ENCODE measurements at places on chromosomes 11 and 22.

DNA sequence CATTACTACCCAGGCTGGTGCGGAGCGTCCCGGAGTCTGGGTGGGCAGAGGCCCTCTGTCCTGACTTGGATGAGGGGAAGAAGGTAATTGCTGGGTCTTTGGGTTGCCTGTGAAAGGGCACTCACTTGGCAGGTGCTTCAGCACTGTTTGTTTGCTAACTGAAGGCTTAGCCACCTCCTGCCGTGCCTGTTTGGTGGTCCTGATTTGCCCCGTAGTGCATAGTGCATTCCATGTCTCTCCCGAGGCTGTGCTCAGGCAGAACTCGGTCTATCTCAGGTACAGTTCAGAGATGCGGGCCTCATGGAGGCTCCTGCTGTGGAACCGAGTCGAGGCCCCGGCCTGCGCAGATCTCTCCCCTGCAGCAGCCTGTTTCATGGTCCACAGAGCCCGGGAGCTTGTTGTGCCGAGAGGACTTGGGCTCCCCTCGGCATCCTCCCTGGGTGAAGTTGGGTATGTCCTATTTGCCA lies 146.2 kb downstream of the TBC1D22A start:
- DNase-seq = no peak

DNA sequence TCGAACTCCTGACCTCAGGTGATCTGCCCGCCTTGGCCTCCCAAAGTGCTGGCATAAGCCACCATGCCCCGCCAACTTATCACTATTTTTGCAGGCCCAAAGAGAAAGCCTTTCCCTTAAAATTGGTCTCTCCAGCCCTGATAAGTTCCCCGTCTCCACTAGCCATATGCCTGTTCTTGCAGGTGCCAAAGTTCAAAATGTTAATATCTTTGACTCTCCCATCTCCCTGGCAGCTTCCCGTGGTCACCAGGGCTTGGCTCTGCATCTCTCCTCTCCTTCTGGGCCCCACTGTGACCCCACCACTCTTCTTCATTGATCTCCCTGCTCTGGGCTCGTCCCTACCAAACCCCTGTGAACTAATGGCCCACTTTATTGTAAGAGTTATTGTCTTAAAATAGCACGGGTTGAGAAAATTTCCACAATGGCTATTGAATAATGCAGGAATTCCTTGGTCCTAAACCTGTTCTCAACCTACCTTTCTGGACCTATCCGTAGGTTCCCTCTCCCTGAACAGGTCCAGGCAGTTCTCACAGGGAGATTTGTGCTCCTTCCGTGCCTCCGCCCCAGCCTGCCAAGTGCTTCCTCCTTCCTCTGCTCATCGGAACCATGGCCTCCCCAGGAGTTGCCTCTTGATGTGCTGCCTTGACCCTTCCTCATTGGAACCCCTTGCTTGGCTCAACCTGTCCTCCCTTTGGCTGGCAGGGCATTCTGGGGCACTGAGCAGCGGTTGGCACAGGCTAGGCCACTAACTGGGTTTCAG lies 147.5 kb downstream of the DSCAML1 start:
- no peak for DNase-seq

- DNase-seq = no peak
Observed at GRCh38 chr11:96459751-96460150, 69.9 kb downstream of the JRKL start.

DNA sequence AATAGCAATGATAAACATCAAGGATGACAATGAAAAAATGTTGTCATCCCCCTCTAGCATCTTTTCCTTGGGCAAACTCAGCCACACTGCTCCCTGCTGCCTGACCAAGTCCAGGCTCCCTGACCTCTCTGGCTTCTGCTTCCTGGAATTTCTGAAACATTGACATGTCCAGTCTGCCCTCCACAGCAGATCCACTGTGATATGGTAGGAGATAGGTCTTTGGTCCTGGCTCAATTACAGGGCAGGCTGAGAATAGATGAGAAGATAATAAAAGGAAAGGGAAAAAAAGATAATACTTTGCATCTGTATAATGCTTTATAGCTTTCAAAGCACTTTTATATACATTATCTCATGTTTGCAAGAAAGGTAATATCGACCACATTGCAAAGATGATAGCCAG lies 417.7 kb downstream of the BUD13 start:
- no peak for DNase-seq

- DNase-seq = peak; percentile 62
Observed at GRCh38 chr11:121467471-121467870, 14.7 kb upstream of the SORL1-AS1 start.

GRCh38 chr11:92960886-92961285 lies 8.6 kb upstream of the MTNR1B start:
- no peak for DNase-seq

- DNase-seq = no peak
Observed at GRCh38 chr22:43136255-43136654, 6.9 kb downstream of the MCAT start.

GRCh38 chr22:23499845-23500500 lies 80.1 kb downstream of the IGLL1 start:
- DNase-seq = no peak

DNA sequence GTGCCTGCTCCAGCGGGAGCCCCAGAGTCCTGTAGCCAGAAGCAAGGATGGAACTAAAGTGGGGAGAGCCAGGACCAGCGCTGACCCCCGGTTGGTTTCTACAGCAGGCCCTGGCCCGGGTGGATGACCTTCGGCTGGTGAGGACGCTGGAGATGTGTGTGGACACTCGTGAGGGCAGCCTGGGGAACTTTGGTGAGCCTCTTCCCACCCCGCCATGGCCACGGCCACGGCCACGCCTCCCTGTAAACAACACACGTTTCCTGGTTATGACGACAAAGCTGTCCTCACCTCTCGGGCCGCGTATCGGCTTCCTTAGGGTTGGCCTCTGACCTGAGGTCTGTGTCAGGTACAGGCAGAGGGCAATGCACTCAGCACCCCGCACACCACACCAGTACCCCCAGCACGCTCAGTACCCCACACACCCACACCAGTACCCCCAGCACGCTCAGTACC lies 4.1 kb downstream of the LRRC56 start:
- DNase-seq = no peak

DNA sequence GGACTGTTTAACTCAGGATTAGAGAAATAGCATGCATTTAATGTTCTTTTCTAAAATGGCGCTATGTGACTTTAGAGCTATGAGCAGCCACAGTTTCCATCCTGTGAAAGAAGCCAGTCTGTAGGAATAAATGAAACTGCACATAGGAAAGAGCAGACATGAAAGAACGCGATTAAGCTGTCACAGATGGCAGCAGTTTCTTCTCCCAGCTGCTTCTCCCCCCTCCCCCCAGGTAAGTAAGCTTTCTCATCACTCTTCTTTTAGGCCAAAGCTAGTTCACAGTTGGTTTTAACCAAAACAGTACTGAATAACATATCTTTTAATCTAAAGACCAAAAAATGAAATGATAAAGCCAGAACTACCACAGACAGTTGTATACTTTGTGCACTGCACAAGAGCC lies 266.4 kb downstream of the KCNA4 start:
- DNase-seq = peak; percentile 79

DNA sequence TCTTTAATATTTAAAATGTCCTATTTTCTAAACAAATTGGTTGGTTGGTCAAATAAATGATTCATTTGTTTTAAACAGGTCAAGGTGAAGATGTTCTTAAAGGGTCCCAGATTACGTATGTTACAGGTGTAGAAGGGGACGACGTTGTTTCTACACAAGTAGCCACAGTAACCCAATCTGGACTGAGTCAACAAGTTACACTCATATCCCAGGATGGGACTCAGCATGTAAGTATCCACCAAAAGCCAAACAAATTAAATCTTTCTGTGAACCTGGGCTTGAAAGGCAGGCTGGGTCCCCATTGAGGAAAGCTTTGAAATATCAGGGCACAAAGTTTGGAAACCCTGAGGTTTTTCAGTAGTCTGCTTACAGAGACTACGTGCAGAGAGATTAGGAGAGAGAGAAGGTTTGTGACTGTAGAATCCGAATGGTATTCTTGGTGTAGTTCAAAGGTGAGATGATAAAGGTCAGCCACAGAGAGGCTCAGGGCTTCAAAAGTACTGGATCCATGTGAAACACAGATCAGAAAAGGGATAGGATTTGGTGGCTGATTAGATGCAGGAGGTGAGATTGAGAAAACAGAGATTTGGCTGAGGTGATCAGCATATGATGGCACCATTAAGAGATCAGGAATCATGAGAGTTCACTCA lies 51.7 kb downstream of the ZNF143 start:
- no peak for DNase-seq

GRCh38 chr11:122703541-122704272 lies 48.2 kb downstream of the UBASH3B start:
- DNase-seq = no peak

- peak; percentile 91 for DNase-seq
Observed at GRCh38 chr11:66592457-66593302, at the start of the genes CCDC87 and CCS. CCDC87 (minus strand) TSS chr11:66593063; CDS start chr11:66593015, 48 bp downstream. CCS (plus strand) TSS chr11:66593185; CDS start chr11:66593262, 77 bp downstream.

- DNase-seq = no peak
Observed at GRCh38 chr22:45843031-45843430, 133.9 kb downstream of the WNT7B start.

- DNase-seq = no peak
Observed at GRCh38 chr22:42644422-42645340, 4.3 kb upstream of the ATP5MGL start.

- no peak for DNase-seq
Observed at GRCh38 chr22:27099946-27100722, 442.7 kb downstream of the MIAT start.

GRCh38 chr11:130813638-130814037 lies 102.6 kb downstream of the SNX19 start:
- no peak for DNase-seq

DNA sequence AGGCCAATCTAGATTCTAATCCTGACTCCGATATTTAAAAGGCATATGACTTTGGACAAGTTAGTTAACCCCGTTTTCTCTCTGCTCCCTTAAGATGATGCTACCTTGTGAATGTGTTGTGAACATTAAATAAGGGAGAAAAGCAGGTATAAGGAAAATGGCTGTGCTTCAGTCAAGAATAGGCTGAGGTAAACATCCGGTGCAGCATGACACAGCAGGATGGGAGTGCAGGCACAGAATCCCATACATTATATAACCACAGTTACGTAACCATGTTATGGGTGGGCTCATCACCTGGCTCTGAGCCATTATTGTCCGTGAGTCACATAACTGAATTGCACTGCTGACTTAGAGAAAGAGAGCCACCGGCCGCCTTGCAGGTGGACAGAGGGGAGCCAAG lies 382.2 kb upstream of the ANO5 start:
- no peak for DNase-seq

GRCh38 chr11:88363004-88363403 lies 25.5 kb upstream of the CTSC start:
- no peak for DNase-seq

- DNase-seq = no peak
Observed at GRCh38 chr22:31652911-31653684, 8.9 kb downstream of the PISD start.

GRCh38 chr11:16791191-16791961 lies 52.9 kb downstream of the C11orf58 start:
- DNase-seq = no peak

DNA sequence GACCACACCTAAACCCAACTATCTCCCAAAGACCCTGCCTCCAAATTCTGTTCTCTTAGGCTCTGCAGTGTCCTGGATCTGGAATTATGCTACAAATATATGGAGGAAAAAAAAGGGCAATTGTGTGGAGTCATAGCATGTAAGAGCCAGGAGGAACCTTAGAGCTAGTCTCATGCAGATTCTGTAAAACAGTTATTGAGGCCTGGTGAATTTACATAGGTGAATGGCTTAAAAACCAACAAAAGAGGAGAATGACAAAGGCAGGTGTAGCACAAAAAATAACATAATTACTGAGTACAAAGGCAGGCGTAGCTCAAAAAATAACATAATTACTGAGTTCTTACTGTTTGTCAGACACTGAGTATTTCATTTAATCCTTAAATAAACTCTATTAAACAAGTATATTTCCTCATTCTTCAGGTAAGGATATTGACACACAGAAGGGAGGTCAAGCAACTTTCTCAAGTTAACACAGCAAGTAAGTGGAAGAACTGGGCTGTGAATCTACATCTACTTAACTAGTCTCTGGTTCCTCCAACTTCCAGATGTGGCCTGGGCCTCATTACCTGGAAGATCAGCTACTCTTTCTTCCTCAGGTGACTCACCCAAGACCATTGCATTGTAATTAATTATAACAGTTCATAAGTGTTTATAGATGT lies 938.9 kb upstream of the TENM4 start:
- no peak for DNase-seq

DNA sequence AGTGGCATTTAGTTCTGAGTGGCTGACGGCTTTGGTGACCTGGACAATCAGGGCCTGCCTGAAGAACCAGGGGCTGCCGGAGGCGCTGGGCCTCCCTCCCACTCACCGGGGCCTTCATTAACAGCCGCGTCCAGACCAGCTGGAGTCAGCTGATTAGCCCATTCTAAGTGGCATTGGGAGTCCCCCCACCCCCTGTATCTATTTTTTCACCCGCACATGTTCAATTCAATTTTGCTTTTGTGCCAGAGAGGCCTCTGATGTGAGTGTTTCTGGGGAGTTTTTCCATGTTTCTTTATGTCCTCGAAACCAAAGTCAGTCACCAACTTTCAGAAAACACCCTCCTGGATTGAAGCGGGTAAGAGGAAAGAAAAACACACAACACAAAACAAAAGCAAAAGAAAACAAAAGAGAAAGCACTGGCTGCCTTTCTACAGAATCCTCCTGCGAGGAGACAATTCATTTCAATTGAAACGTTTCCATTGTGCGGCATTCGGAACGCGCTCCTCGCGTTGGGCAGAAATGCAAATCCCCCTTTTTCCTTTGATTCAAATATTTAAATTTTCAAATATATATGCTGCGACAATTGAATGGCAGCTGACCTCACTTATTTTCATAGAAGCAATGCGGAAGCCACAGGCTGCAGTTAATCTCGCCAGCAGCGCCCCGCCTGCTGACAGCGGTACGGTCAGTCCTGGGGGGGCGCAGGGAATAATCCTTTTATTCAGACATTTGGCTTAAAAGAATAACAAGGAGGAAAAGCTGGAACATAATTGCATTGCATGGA lies 17.7 kb downstream of the CDKN1C start:
- no peak for DNase-seq

DNA sequence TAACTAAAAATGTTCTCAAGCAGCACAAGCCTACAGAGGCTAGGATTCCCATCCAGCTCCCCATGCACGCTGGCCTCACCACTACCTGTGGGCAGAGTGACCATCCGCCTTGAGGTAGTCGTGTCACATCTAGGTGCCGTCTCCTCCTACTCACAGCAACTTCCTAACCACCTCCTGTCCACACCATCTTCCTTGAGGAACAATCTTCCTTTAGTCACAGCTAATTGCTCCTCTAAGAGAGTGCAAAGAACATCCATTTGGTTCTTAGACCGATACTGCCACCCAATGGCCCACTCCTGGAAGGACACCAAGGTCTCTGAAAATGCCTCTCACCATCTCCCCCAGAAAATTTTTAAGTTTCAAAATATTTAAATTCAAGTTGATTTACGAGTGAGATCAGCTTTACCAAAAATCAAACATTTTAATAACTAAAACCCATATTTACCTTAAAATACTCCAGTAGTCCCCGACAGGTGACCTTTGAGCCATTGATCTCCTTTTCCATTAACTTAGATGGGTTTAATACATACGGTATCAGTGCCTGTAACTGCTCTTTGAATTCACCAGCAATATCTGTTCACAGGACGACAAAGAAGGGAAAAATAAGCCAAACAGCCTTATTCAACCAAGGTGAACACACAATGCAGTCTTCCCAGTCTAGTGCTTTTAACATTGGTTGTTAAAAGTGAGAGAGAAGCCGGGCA lies 21.7 kb upstream of the PLAAT3 start:
- peak; percentile 57 for DNase-seq
